Fibroblast of skin of left biceps (primary cell): ENCODE measurements at places on chromosomes 6 and 20.

- no peak for DNase-seq
Measured at GRCh38 chr6:119076173-119076572, 2.3 kb downstream of the FAM184A start.

GRCh38 chr6:1481286-1481685 lies 91.9 kb downstream of the FOXF2 start:
- no peak for DNase-seq

GRCh38 chr20:50403565-50404418 lies 106.4 kb upstream of the PTPN1 start:
- no peak for DNase-seq

GRCh38 chr6:169880516-169880915 lies 129.1 kb downstream of the ERMARD start:
- no peak for DNase-seq

GRCh38 chr20:35091816-35092523 lies 637 bp downstream of the TRPC4AP start:
- no peak for DNase-seq

- DNase-seq = no peak
Measured at GRCh38 chr6:168562576-168563151, 121.7 kb downstream of the SMOC2 start.

DNA sequence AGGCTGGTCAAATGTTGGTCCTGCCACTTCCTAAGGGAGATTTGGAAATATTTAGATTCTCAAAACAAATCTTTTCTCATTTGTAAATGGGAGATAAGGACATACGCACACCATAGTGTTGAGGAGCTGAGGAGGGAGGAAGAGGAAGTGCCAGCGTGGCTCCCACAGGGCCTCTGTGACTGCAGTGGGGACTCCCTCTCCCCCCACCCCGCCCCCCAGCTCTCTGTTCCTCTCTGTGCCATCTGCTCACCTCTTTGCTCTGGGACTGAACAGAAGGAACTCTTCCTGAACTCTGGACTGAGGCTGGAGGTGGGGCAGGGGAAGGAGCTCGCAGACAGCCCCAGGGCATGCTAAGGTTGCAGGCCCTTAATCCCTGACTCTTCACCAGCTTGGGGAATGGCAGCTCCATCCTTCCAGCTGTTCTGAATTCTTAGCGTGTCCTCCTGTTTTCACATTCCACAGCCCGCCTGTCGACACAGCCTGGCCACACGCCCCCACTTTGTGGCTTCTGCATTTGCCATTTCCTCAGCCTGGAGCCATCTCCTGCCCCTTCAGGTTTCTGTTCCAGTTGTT lies 11.4 kb downstream of the DDX27 start:
- no peak for DNase-seq

DNA sequence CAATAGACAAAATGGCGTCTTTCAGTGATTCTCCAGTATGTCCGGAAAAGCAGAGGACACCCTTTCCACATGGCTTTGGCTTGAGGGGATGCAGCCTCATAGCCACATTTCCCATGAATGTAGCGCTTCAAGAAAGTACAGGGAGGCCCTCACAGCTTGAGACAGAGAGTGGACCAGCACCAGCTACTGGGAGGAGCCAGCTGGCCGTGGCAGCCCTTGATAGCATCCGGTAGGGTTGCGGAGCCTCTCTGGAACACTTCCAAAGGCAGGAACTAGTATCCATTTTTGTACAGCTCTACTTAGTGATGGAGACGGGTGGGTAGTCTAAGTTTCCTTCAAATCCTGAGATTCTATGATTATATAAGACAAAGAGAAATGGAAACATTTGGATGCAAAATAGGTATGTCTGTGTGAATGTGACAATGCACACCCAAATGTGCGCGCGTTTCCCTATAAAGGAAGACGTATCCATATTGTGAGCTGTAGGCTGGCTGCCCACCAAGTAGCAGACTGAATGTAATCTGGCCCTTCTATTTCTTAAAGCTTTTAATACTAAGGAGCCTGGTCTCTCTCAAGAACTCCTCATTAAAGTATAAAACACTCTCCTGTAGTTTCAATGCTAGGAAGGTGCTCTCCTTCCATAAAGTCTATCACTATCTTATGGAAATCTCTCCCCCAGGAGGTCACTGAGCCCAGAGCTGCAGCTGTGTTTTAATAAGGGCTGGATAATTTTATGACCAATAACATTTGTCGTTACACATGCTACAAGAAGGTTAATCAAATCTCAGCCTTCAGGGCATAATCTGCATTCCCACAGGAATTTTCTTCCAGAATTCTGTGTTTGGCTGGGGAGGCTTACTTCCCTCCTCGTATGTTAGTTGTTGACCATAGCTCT lies 74.0 kb downstream of the SOBP start:
- no peak for DNase-seq

DNA sequence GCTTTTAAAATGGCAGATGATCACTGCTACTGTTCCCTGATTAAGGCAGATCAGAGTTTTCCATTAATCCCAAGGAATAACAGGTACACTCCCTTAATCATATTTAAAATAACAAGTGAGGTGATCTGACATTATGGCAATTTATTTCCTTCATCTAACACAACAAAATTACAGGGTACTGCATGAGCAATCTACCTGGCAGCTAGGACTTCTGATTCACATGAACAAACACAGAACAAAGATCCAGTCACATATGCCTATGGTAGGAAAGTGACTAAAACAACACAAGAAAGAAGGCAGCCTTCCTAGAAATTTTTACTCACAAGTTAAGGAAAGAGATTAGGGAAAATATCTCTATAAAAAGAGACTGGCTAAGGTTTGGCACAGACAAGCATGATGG lies 33.2 kb downstream of the MAP7 start:
- DNase-seq = no peak
